ENCODE measurements at places on chromosomes 5 and 9.

GRCh38 chr9:132983491-132984201 lies 5.2 kb downstream of the GFI1B start:
- no peak for DNase-seq

GRCh38 chr5:89268460-89268859 lies 385.5 kb upstream of the MEF2C start:
- DNase-seq: no peak

GRCh38 chr5:151676719-151677118 lies 10.0 kb downstream of the SPARC start:
- DNase-seq: no peak

- no peak for DNase-seq
Measured at GRCh38 chr9:69204326-69204725, 30.2 kb downstream of the TJP2 start.

DNA sequence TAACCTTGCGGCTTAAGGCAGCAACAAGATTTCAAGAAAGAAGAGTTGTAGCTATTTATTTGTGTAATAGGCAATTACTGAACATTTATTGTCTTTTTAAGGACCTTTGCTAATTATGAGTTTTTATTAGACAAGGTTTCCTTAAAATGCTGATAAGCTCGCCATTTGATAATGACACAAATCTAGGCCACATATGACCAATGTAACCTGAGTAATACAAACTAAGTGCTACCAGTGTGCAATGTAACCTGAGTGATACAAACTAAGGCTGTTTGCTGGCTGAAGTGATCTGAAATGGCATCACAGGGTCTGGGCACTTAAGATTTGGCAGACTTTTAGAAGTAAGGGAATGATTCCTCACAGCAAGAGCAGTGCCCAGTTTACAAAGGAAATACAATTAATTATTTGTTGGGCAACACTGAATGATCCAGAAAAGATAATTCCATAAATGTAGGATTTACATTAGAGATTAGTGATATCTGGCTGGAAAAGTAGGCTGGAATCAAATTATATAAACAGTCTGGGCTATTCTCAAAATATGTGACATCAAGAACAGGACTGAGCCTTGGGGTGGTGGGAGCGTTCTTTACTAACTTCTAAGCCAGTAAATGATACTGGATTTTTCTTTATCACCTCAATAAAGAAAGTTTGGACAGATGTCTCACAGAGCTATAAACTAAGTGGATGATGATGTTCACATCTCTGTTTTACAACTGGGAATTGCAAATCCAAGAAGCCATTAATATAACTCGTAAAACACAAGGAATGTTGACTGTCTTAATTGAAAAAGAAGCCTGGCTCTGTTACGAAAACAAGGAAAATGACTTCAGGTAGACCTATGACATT lies 54.8 kb downstream of the MRPS27 start:
- no peak for DNase-seq

DNA sequence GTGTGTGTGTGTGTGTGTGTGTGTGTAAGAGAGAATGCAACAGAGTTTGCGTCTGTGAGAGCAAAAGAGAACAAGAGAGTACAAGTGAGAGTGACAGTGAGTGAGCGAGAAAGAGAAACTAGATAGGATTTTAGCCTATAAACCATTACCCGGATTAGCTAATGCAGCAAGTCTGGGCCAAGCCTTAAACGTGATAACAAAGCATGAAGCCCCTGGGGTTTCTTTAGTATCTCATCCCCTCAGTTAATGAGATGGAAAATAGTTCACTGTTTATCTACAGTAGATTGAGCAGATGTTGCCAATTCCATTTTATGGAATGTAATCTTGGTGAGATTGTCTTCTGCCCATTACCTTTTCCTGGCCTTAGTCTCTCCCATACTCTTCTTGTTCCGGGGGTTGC lies 114.5 kb downstream of the MAT2B start:
- no peak for DNase-seq

- no peak for DNase-seq
Measured at GRCh38 chr5:42121401-42121800, 196.3 kb downstream of the FBXO4 start.

DNA sequence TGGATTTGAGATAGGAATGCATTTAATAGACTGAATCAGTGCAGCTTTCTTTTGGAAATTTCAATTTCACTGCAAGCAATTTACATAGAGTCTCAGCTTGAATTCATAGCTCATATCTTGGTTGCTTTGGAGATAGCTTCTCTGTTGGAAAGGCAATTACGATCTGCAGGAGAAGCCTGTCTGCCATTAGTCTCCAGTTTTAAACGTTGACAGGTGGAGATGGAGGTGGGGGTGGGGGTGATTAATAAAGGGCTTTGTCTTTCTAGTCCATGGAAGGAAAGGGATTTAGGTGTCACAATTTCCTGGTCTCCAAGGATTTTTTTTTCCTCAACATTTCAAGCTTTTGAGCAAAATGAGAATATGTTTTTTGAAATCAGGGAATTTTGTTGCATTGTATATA lies 184.7 kb downstream of the CARTPT start:
- no peak for DNase-seq

- DNase-seq: no peak
Measured at GRCh38 chr5:159911349-159911748, 4.9 kb upstream of the ADRA1B start.

DNA sequence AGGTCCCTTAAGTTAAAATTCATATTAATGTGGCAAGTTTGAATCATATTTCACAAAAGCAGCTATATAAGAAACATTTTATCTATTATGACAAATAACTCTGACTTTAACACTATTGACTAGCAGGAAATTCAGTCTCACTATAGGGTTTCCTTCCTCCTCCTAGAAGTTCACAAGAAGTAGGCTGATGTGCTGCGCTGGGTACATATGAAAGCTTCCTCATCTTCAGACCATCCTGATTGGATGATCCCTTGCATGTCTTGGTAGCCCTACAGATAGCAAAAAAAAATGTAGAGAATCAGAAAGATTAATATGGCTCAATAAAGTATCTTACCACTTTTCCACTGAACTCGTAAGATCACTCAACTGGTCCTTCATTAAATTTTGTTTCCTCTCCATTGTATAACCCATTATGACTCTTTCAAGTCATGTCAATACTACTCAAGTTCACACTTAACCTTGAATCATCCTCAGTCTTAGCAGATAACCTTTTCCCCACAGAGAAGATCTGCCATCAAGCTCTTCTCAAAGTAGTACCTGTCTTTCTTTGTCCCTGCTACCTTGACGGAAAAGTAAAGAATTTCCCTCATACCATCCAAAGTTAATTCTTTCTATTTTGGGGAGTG lies 11.5 kb upstream of the PSIP1 start:
- no peak for DNase-seq

- no peak for DNase-seq
Measured at GRCh38 chr5:177233206-177233605, 70.3 kb downstream of the RAB24 start.

- no peak for DNase-seq
Measured at GRCh38 chr5:11863911-11864310, 40.3 kb downstream of the CTNND2 start.

DNA sequence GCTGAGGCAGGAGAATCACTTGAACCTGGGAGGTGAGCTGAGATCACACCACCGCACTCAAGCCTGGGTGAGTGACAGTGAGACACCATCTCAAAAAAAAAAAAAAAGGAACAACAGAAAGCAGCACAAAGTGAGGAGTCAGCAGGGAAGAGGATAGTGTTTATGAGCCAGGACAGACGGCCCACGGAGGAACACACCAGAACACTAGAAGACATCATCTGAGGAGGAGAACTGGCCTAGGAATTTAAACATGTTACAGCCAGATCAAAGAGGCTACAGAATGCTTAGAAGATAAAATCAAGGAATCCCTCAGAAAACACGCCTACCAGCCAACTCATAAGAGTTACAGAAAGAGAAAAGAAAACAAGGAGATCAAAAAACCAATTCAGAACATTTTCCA lies 12.2 kb downstream of the UBAC1 start:
- DNase-seq: no peak

- DNase-seq: no peak
Measured at GRCh38 chr9:16715404-16715803, 155.1 kb downstream of the BNC2 start.

DNA sequence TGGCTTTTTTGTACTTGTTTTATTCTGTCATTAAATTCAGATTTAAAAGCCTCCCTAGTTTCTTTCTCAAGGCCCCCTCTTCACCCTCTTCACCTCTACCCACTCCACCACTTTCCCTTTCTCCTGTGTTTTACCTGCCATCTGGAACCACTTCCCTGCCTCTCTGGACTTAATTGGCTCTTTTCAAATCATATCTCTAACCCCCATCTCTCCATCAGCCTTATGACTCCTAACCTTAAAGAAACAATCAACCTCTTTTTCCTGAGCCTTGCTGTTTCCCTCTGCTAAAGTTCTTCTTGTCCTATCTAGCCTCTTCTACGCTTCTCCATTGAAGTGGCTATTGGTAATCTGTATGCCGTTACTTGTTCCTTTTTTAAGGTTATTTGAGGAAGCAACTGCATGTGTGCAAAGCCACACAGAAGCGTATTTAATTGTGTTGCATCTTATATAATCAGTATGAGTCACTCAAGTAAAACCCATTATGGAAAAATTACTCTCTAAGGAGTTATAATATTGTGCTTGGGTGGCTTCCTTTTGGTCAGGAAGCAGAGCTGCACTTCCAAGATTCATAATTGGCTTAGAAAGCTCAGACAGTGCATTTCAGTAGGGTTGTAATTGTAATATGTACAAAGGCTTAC lies 653.6 kb upstream of the ITGA1 start:
- DNase-seq: no peak

- DNase-seq: no peak
Measured at GRCh38 chr5:103772248-103772647, 209.7 kb upstream of the NUDT12 start.

DNA sequence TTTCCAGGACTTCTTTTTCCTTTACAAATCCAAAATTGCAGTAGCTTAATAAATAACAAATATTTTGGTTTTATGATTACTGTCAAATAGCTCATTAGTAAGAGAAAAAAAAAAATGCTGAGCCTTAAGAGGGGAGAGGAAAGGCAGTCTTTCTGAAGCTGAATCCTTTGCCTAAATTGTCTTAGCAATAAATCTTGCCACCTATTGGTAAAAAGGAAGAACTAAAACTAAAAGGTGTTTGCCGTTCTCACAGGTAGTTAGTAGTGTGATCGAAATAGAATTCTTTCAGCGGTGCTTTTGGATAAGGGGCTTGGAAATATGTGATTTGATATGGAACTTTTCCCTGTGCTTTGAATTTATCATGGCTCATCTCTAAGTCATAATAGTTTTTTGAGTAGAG lies 31.2 kb downstream of the PIK3R1 start:
- DNase-seq: no peak

- no peak for DNase-seq
Measured at GRCh38 chr9:31078175-31078574, 1306.3 kb upstream of the ACO1 start.

- DNase-seq: no peak
Measured at GRCh38 chr5:1292846-1293415, 1.9 kb downstream of the TERT start.

GRCh38 chr5:2007878-2008501 lies 125.3 kb upstream of the IRX4 start:
- no peak for DNase-seq
